ENCODE measurements at places on chromosomes 1 and 21.

DNA sequence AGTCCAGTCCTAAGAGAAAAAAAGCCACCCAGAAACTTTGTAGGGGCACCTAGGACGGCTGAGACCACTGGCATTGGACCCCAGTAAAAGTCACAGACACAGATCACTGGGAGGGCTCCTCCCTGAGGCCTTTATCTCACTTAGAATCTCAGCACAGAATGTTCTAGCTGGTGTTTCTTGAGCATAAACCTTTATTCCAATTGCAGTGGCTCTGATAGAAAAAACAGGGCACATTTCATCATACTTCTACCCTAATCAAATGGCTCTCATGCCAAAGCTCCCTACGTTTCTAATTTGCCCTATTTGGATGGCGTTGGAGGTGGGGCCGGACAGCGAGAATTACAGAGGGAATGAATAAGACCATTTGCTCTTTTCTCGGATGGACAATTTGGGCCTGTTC, 53.8 kb downstream of the NGF start:
- DNase-seq, result no peak

GRCh38 chr21:34154878-34155277, 81.5 kb downstream of the MRPS6 start:
- DNase-seq, result no peak

DNA sequence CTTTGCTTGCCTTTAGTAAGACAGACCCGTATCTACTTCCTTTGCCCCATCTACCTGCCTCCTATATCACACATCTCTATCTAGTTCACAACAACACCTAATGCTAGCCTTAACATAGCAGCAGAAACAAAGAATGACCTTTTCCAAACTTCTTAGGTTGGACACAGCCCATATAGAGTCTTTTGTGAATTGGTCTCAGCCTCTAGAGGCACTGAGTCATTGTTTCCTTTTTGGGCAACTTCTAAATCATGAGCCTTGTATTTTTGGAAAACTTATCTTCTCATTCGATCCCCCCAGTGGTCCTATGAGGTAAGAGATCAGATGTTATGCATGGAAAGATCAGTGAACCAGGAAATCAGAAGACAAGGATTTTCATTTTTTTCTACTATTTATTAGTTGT, 679.4 kb upstream of the USP24 start:
- DNase-seq, result no peak

DNA sequence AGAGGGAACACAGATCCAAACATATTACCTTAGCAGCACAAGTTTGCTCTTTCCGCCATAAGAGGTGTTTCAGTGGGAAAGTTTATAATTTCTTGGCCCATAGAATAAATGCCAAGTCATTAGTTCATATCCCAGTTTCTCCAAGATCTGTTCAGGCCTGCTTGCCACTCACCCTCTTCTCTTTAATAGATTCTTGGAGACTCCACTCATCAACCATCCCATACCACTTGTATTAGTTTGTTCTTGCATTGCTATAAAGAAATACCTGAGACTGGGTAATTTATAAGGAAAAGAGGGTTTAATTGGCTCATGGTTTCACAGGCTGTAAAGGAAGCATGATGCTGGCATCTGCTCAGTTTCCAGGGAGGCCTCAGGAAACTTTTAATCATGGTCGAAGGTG, 34.8 kb upstream of the MYSM1 start:
- DNase-seq, result no peak

DNA sequence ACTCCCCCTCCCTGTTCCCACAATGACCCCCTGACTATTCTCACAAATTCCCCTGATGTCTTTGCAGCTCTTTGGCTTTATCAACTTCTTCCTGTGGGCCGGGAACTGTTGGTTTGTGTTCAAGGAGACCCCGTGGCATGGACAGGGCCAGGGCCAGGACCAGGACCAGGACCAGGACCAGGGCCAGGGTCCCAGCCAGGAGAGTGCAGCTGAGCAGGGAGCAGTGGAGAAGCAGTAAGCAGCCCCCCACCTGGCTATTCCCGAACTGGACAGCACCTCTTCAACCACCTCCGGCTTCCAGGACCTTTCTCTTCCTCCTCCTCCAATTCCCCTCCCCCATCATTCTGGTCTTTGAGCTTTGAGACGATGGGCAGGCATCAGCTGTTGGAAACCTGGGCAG, 4.4 kb upstream of the ATXN7L2 start:
- no peak for DNase-seq

GRCh38 chr1:55402142-55402541, 187.0 kb upstream of the USP24 start:
- DNase-seq, result no peak

DNA sequence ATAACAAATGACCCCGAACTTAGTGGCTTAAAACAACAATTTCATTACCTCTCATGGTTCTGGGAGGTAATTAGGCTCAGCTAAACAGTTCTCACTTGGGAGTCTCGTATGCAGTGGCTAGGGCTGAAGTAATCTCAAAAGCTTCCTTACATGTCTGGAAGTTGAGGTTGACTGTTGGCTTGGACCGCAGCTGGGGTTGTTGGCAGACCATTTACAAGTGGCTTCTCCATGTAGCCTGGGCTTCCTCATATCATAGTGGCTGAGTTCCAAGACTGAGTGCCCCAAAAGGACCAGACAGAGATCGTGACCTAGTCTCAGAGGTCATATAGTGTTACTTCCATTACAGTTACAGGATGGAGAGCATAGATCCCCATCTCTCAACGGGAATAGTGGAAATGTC, 2.4 kb upstream of the POGZ start:
- no peak for DNase-seq

GRCh38 chr1:218384581-218384993, 39.5 kb downstream of the TGFB2 start:
- no peak for DNase-seq

DNA sequence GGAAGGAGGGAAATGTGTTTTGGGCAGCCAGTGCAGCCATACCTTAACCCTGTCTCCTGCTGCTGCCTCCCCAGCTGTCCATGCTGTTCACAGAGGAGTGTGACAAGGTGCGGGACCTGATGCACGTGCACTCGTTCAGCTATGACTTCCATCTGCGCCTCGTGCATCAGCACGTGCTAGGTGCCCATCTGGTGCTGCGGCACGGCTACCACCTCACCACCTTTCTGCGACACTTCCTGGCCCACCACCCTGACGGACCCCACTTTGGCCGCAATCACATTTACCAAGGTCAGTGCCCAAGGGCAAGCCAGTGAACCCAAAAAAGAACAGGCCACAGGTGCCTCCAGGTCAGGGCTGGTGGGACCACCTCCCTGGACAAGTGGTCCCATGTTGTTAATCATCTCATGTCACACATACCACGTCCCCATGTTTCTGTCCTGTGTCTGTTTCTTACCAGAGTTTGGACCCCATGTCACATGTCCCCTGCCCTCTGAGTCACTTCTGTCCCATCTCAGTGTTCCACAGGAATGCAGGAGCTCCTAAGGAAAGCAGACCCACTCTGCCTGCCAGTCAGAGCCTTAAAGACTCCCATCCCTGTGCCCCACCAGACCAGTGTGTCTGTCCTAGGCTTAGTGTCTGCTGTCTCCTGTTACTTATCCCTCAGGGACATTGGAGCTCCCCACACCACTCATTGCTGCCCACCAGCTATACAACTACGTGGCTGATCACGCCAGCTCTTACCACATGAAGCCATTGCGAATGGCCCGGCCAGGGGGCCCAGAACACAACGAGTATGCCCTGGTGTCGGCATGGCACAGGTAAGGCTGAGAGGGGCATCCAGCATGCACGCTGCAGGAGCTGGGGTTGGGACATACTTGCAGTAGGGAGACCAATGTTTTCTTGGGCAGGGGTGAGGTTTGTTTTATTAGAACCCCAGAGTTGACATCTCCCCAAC, 6.6 kb downstream of the HYI start:
- DNase-seq, result no peak

GRCh38 chr1:204223129-204223860, 9.5 kb upstream of the GOLT1A start:
- no peak for DNase-seq

GRCh38 chr1:87403061-87403820, 74.6 kb downstream of the LMO4 start:
- DNase-seq, result no peak

- DNase-seq, result no peak
Observed at GRCh38 chr1:11475748-11476147, 3.2 kb upstream of the DISP3 start.

- no peak for DNase-seq
Observed at GRCh38 chr1:6695868-6696267, 5.7 kb downstream of the DNAJC11 start.

DNA sequence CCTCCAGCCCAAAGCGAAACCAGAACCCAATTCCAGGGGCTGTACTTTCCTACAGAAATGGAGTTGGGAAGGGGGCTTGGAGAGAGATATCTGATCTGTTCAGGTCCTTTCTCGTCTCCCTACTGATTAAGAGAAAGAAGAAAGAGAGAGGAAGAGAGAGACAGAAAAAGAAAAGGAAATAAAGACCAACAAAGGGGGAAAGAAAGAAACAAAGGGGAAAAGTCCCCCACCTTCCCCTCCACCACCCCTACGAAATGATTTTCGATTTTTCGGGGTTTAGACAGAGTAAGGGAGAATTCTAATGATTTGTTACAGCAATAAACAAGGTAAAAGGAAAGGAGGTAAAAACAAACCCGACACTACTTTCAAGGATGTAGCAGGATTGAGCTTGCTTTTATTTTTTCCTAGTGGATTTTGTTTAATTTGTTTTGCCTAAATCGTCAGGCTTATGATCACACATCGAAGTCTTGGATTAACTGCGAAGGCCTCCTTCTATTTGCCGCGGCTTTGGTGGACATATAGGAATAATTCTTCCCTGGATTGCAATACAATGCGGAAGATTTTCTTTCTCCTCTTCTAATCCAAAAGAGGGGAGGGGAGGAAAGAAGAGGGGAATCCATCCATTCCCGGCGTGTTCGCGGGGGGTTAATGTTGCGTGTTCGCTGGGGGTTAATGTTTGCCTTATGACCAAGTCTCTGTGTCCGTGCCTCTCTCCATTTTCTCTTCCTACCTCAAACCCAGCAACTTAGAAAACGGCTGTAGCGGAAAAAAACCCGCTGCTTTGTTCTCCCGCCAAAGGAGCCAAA, 1.9 kb downstream of the TAL1 start:
- DNase-seq, result no peak

DNA sequence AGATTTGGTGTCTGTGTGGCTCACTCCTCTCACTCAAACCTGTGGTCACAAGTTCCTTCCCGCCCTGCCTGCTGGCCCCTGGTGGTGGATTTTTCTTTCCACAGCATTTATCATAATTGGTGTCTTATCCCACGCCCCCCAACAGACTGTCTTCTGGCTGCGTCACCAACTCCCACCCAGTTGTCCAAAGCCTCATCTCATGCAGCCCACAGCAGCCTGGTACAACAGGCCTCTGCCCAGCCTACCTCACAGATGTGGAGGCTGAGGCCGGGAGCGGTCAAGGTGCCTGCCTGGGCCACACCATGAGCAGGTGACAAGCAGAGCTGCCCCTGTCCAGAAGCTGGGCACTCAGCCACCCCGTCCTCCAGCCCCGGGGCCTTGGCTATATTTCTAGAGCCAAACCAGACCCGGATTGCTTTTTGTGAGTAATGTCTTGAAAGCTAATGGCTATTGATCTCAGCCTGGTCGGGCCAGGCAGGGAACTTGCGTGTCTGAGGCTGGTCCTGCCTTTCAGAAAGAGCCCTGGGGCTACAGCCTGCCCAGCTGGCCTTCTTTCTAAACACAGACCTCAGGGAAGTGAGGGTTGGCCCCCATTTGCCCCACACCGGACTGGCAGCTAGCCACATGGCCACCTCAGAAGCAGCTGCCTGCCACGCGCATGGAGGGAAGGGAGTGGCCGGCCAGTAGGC, 2.6 kb downstream of the KCNAB2 start:
- DNase-seq, result no peak

GRCh38 chr1:3052501-3052900, 16.5 kb upstream of the PRDM16 start:
- DNase-seq, result no peak

DNA sequence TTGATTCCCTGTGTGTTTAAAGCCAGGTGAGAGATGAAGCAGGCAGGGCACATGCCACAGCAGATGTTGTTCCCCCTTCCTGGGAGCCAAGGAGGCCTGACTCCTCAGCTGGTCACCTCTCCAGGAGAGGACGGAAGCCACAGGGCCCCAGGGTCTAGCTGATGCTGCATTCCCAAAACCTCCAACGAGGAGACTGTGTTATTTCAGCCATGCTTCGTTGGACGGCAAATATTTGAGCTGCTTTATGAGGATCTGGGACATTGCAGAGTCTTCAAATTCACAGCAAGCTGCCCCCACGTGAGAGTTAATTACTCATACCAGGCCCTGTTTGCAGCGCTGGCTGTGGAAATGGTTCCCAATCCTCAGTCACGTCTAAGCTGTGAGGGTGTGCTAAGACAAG, 85.3 kb downstream of the CDC7 start:
- no peak for DNase-seq

DNA sequence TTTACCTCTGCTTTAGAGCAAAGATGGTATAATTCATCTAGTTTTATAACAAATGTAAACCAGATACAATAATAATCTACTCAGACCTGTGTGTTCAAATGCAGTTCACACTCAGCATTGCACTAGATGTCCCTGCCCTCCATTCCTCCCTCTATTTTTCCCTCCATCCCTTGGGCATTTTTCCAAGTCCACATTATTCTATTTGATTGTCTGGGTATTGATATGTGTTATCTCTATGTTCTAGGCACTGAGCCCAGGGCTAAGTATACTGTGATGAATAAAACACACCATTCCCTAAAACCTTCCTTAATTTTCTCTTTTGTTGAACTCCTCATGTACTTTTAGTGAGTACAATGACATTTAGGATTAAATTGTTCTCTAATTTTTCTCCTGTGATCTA, 66.2 kb upstream of the HMCN1 start:
- no peak for DNase-seq
